ENCODE measurements at places on chromosomes 2 and 18.

DNA sequence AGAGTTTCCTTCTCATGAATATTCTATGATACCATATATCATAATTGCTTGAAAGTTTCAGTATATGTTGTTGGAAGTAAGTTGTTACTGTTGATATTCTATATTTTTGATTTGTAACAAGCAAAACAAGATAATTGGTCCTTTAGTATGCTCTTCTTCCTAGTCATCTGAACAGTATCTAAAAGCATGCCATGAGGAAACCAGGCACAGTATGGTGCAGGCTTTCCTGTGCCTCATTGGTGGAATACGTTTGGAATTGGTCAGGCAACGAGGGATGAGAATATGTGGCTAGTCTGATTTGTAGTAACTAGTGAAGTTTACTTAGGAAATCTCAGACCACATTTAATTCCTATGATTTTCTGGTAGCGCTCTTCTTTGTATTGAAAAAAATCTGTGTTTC lies 22.8 kb downstream of the ASXL3 start:
- no peak for DNase-seq

DNA sequence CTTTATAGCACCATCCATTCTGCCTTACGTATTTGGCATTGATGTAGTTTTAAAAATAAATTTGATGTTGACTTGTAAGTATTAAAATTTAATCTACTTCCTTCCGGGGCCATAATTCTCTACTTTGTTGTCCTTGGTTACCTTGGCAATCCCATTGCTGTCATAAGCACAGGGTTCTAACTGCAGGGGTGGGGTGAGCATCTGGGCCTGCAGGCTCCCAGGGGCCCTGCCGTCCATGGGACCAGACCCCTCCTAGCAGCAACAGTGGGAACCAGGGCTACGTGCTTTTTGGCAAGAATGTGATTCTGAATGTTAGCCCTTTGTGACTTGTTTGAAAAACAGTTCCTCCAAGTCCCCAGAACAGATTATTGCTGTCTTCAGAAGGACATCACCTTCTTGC lies 4.9 kb downstream of the ASAP2 start:
- no peak for DNase-seq

DNA sequence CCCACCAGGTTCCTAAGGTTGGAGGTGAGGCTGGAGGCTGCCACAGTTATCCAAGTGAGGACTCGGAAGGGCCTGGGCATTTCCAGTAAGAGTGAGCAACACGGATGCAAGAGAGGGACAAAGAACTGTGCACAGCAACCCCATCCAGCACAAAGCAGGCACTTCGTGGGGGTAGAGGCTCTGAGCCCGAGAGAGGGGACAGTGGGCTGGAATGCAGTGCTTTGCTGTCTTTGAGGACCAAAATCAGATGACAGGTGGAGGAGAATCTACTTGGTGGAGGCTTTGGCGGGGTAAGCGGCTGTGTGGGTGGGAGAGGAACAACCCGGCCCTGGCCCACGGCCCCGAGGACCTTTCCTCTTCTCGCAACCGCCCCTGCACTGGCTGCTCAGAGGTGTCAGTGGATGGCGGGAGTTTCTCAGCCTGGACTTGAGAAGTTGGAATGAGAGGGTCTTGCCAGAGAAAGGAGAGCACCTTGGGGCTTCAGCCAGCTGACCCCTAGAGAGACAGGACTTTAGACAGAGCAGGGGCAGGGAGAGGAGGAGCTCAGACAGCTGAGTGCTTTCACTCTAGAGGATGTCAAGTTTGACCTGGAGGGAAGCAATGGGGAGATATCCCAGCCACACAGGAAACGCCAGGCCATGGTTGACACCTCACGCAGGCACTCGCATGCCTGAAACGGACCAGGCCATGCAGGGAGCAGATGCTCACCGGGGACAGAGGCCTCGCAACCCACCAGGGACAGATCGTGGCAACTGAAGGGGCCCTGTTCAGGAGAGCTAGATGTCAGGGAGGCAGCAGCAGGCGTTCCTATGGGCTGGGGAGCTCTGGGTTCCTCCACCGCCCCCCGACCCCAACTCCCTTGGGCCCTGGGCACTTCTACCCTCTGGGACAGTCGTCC lies 11.6 kb downstream of the RAMP1 start:
- DNase-seq = no peak

GRCh38 chr2:113124181-113124961 lies 3.0 kb upstream of the IL1RN start:
- no peak for DNase-seq

GRCh38 chr2:105455488-105456003 lies 56.7 kb upstream of the FHL2 start:
- no peak for DNase-seq

DNA sequence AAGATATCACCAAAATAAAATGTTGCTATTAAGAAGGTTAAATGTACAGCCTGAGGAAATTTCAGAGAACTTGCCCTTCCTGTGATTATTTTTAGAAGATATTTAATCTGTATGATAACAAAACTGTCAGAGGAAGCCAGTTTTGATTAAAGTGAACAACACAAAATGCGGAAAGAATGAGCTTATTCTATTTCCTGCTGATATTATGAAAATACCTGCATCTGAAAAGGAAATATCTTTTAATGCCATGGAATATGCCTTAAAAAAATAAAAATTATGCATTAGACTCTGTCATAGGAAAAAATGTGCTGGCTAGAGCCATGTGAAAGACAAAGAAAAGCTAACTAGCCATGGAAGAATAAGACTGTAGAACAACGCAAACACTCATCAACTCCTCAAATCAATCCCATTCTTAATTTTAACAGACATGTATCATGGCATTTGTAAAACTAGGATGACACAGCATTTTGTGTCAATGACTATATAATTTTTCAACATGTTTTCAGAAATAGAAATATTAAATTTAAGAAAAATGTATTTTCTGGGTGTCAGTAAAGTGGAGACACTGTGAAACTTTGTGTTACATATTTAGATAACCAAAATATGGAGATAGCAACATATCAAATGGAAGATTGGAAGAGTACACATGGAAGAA lies 1768.2 kb downstream of the SUCLG1 start:
- no peak for DNase-seq

Data from SW 1271 (cell line).